Activated T-cell treated with anti-CD3 and anti-CD28 coated beads, Interleukin-2, amount 50 U/mL, for 4 hours (primary cell): ENCODE measurements at places on chromosomes 13 and 19. TPM values are rescaled to one million over a fixed set of nuclear protein-coding genes. Genes with fewer than 3 reads are reported as not detected.
A peak's percentile ranks its signal among the peaks of the same experiment; 100 is the strongest.

GRCh38 chr13:46165485-46166223 lies 16.3 kb downstream of the LCP1 start:
- no peak for DNase-seq

DNA sequence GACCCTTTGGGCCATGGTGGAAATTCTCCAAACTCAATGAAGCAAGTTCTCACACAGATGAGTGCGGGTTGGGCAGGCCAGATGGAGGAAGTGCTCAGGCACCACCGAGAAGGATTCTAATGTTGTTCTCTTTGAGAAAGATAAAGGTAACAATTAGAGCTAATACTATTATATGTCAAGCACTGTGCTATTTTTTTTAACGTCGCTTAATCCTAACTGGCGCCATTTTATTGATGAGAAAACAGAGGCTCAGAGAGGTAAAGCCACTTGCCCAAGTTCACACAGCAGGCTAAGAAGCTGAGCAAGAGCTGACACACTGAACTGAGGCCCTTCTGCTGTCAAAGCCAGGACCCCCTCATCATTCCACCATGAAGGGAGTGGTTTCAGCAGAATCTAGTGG lies 1.0 kb downstream of the FBL start:
- DNase-seq = no peak

DNA sequence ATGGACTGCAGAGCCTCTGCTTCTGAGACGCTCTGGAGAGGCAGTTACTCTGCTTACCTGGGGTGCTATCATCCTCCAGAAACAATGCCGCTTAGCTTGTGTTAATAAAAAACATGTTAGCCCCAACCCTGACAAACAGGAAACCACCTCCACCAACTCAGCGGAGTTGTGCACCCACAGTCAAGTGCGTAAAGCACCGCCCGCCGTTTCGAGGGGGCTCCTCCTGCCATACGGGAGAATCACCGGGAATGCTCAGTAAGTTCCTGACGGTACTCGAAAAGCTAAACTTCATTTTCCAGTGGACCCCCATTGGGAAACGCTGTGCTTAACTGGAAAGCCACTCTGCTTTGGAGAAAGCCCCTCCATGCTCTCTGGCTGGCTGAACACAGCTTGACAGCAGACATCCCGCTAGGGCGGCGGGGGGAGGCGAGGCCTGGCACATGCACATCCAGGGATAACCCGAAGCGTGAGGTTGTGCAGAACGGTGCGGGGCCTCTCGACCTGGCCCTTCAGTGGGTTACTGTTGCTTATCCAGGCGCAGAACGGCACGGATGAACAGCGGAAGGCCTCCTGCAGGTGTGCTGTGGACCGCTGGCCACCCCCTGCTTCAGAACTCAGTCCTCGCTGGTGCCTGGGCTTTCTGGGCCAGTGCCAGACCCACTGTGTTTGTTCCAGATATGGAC lies 17.1 kb downstream of the GAS6 start:
- no peak for DNase-seq

DNA sequence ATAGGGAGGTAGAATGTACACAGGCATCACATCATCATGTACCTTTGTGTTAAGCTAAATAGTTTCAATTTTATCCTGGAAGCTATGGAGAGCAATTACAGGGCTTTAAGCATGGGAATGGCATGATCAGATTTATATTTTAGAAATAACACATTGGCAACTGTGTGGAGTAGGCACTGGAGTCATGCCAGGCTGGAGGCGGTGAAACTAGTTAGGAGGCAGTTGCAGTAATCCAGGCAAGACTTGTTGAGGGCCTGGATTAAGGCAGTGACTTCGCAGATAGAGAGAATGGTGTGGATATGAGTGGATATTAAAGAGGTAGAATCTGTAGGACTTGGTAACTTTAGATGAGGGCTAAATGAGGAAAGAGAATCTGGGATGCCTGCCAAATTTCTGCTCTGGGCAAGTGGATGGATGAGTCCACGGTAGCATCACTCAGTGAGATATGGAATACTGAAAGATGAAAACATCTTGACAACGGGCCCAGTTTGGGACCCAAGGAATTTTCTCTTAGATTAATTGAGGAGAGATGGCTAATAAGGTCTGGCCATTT lies 506.2 kb downstream of the FGF9 start:
- DNase-seq = no peak

DNA sequence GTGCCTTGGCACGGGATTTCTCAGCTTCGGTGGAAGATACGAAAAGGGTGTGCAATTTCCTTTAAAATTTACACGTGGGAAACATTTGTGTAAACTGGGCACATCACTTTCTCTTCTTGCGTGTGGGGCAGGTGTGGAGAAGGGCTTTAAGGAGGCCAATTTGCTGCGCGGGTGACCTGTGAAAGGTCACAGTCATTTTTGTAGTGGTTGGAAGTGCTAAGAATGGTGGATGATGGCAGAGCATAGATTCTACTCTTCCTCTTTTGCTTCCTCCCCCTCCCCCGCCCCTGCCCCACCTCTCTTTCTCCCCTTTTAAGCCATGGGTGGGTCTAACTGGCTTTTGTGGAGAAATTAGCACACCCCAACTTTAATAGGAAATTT lies 7.2 kb downstream of the SLITRK5 start:
- no peak for DNase-seq

GRCh38 chr13:30276178-30276577 lies 31.2 kb downstream of the KATNAL1 start:
- no peak for DNase-seq

- no peak for DNase-seq
Observed at GRCh38 chr19:15197275-15197941, 3.4 kb downstream of the NOTCH3 start.

- no peak for DNase-seq
Observed at GRCh38 chr13:63625869-63626268, 2210.2 kb upstream of the PCDH20 start.

- no peak for DNase-seq
Observed at GRCh38 chr13:43005460-43006236, 13.6 kb upstream of the EPSTI1 start.

DNA sequence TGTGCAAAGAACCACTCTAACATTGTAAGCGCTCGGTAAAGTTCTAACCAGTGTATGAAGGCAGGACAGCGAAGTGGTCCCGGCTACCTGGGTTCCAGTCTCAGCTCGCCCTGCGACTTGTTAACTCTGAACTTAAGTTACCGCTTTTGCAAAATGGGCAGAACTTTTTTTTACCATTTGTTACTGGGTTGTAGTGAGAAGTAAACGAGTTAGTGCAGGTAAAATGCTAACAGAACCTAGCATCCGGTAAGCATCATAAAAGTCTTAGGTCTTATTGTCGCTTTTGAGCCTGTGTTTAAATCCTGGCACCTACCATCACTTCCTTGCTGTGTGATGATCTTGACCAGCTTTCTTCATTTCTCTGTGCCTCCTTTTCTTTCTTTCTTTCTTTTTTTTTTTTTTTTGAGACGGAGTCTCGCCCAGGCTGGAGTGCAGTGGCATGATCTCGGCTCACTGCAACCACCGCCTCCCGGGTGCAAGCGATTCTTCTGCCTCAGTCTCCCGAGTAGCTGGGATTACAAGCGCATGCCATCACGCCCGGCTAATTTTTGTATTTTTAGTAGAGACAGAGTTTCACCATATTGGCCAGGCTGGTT lies 734 bp upstream of the TRMT1 start:
- no peak for DNase-seq

- DNase-seq = peak; percentile 24
Observed at GRCh38 chr19:13906521-13906904, 512 bp downstream of the CC2D1A start.

GRCh38 chr13:32309312-32310133 lies 5.6 kb downstream of the ZAR1L start:
- DNase-seq = no peak

DNA sequence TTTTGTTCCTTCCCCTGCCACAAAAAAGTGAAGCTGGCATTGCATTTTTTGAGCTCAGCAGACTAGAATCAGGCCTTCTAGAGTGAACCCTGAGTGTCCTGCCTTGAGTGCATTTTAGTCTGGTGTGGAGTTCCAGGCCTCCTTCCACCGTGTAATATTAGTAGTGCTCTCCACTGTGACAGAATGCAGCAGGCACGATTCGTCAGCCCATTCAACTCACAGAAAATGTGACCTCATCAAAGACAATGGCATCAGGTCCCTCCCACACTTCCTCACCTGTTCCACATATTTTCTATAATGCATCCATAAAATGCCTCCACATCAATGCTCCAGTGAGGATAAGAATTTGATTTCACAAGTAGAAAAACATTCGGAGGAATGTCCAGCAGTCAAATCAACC lies 227.6 kb downstream of the FGF9 start:
- DNase-seq = no peak

GRCh38 chr13:83057119-83057518 lies 825.2 kb downstream of the SLITRK1 start:
- no peak for DNase-seq

DNA sequence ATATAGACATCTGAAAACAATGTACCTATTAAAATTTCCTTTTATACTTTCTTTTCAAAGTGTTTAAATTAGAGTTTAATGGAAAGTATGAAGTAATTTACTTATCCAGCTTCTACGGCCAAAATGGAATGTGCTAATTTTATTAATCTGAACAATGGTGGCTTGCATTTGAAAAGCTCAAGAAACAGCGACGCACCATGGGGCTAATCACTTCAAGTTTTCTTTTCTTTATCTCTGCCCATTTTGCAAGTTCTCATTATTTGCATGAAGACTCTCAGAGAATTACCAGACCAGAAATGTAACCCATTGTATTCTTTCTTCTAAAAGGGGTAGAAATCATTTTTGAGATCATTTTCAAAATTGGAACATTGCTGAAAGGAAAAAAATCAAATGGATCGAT lies 204.0 kb upstream of the STARD13 start:
- DNase-seq = no peak

GRCh38 chr19:51326216-51327065 lies 15.0 kb downstream of the IGLON5 start:
- no peak for DNase-seq

DNA sequence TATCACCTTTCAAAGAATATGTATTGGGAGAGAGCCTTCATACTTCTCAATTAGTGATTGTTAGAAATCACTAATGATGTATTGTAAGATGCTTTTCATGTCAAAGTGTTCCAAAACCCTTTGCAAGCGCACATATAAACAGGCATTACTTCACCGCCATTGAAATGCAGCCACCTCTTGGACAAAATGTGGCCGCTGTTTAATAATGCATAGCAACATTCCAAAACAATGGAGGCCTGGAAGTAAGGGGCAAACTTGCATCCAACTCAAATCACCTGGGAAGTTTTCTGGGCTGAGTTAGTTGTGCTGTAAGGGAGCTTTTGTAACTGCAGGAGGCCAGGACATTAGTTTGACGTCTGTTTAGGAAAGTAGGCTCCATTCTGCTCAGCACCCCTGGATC lies 438.1 kb downstream of the FGF9 start:
- DNase-seq = no peak

- no peak for DNase-seq
Observed at GRCh38 chr13:70518081-70518480, 409.8 kb upstream of the KLHL1 start.

The NUMBL gene
- 13.8 TPM for total RNA-seq

The SMIM24 gene
- total RNA-seq = not detected

The AMH gene
- total RNA-seq = 9.4 TPM

The PABPC3 gene
- 0.32 TPM for total RNA-seq

The C19orf67 gene
- 0.48 TPM for total RNA-seq

The PSPN gene
- total RNA-seq = 1.4 TPM

The SERTAD3 gene
- total RNA-seq = 6.4 TPM

The POU4F1 gene
- not detected for total RNA-seq

The PRODH2 gene
- total RNA-seq = not detected

The ZNF728 gene
- not detected for total RNA-seq
